ENCODE measurements at places on chromosomes 2 and 18.

- no peak for DNase-seq
Measured at GRCh38 chr2:197879812-197880408, 75.5 kb downstream of the PLCL1 start.

- no peak for DNase-seq
Measured at GRCh38 chr2:121505005-121505404, 25.7 kb upstream of the RNU4ATAC start.

GRCh38 chr2:145887915-145888314 is 1368.0 kb upstream of the ZEB2 start:
- DNase-seq = no peak

GRCh38 chr2:106864051-106864450 is 21.9 kb downstream of the ST6GAL2 start:
- no peak for DNase-seq

DNA sequence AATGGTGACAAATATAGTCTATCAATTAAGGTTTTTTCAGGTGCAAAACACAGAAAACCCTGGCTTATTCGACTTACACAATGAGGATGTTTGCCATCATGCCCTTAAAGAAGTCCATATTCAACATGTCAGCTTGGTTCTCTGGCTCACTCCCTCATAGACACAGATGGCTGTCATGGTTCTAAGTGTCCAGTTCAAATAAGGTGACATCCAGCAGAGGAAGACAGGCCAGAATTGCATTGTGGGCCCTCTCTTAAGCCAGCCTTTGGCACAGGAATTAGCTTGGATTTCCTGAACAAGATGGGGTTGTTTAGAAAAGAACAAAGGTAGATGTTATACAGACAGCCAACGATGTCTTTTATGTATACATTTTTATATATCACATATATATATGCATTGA is 18.7 kb upstream of the SLC1A4 start:
- no peak for DNase-seq

DNA sequence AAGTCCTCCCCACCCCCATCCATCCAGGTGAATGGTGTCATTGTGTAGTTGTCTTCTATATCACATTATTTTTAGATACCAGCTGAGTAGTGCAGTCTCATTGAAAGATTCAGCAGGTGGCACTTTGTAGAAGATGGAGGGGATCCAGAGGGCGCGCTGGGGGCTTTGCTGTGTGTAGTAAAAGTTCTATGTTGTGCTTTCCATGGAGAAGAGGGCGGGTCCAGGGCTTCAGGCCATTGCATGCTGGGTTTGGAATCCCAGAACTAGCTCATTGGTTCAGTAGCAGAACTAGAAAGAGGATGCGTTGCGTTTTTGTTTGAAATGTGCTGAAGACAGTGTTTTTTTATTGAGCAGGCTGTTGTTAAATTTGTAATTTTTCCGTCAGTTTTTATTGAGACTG is 120.0 kb downstream of the MAP4K4 start:
- no peak for DNase-seq

- no peak for DNase-seq
Measured at GRCh38 chr2:219598308-219599078, 836 bp downstream of the STK11IP start.

- DNase-seq = no peak
Measured at GRCh38 chr2:11156396-11157075, 1.3 kb downstream of the SLC66A3 start.

DNA sequence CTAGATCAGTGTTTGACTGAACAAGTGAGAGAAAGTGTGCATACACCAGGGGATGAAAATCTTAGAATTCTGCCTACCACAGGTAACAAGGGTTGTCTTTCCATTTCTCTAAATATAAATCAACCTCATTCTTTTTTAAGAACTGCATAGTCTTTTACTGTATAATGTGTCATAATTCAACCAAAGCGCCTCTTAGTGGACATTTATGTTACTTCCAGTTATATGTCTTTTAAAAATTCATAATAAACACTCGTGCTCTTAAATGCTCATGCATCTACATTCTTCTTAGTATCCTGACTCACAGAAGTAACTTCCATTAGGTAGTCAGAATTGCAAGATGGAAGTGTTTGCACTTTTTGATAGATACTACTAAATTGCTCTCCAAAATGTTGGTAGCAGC is 76.2 kb downstream of the CHRNA1 start:
- no peak for DNase-seq

GRCh38 chr2:178707476-178707875 is 99.7 kb downstream of the TTN start:
- DNase-seq = no peak

GRCh38 chr2:100038011-100038410 is 104.4 kb downstream of the AFF3 start:
- DNase-seq = no peak

DNA sequence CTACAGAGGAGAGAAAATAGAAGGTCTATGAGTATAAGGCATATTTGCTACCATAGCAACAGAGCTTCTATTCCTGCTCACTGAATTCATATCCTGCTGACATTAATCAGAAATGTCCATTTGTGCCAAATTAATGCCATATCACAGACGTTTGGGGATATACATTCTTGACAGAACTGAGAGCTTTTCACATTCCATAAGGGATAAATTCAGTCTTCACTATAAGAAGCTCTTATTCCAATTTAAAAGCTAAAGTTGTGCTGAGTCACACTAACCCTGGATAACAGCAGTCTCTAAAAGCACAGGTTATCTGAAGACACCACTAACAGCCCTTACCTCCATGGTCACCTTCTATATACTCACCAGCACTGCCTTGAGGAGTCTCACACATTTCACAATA is 178.1 kb downstream of the RAB3GAP1 start:
- no peak for DNase-seq

GRCh38 chr18:45686891-45687611 is 36.9 kb upstream of the SLC14A1 start:
- peak; percentile 19 for DNase-seq

DNA sequence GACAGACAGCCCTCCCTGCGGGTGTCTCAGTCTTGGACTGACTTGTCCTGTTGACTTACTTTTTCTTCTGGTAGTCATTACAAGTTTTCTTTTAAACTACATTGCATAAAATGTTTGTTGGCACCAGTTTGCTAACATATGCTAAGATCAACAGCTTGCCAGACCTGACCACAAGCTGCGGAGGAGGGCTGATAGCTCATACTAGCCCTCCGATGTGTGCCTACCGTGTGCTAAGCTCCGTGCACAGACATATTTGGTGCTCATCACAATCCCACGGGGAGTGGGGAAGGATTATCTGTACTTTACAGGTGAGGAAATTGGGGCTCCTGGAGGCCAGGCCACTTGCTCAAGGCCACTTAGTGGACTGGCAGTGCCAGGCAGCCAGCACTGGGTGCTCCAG is 72.8 kb upstream of the YPEL5 start:
- no peak for DNase-seq

GRCh38 chr2:15965564-15966019 is 25.2 kb downstream of the MYCN start:
- DNase-seq = peak; percentile 56

DNA sequence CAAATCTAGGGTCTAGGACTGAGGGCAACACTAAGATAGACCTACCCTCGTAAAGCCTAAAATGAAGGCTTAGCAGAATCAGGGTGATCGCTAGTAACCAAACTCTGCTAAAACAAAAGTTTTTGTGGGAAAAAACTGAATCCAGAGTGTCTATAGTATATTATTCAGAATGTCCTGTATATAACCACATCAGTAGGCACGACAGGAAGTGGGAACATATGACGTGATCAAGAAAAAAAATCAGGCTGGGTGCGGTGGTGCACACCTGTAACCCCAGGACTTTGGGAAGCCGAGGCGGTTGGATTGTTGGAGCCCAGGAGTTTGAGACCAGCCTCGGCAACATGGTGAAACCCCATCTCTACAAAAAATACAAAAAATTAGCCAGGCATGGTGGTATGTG is 106.1 kb downstream of the UGGT1 start:
- DNase-seq = no peak

- no peak for DNase-seq
Measured at GRCh38 chr2:182456784-182457183, 29.9 kb upstream of the PDE1A start.

- no peak for DNase-seq
Measured at GRCh38 chr2:86648681-86649080, 25.0 kb upstream of the RNF103 start.

GRCh38 chr18:31248783-31249521 is 69.0 kb upstream of the DSG1 start:
- no peak for DNase-seq

DNA sequence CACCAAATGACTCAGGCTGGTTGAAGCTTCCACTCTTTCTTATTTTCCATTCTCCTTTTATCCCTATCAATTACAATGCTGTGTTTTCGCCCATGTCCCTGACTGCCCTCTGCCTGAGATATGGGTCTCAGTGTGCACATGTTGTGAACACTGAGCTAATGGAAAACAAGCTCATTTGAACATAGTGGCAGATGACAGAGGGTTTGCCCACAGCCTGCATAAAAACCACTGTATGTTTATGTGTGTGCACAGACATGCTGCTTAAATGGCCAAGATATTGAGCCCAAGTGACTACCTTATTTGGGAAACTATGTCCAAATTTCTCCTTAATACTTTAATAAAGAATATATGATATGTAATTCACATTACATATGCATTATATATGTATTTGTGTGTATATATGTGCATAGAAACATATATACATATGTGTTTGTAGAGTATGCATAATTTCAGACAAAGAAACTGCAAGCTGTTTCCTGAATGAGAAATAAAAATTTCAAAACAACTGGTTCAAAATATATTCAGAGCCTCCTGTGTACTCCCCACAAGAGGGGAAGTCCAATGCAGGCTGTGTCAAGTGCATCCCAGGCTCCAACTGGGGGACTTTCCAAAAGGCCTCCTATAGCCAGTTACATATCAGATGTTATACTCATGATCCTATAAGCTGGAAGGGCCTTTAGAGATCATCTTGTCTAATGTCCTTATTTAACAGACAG is 92.7 kb upstream of the CD302 start:
- no peak for DNase-seq

DNA sequence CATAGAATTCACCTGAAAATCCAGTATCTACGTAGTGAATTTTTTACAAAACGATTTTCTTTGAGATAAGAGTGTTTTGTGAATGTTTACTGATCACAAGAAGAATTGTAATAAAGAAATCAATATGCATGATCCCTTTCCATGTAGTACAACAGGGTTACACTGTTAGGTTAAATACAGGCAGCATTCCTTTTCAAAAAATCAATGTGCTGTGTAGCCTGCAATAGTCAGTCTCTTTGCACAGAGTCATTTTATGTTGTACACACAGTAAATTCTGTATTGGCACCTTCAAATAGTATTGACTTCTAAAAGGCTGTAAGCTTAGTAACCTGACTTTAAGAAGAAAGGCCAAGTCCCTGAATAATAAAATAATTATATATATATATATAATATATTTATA is 63.3 kb downstream of the ZNF407 start:
- no peak for DNase-seq

DNA sequence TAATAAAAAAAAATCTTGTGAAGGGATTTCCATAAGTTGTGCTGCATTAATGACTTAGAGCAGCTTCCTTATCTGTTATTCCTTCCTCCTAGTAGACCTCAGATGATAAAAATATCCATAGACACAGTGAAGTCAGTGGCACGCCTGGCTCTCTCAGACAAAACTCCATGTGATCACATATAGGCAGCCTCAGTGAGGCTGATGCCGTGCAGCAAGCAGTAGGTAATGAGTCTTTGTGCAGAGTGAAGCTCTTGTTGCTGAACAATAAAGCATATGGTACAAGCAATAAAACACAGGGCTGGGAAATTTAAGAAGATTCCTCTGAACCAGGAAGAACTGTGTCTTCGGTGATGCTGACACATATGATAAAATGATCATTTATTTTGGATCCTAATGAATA is 102.7 kb downstream of the CSRNP3 start:
- DNase-seq = no peak

GRCh38 chr18:23307567-23308295 is 145.4 kb upstream of the RIOK3 start:
- DNase-seq = no peak

GRCh38 chr18:78789850-78790249 is 189.8 kb upstream of the SALL3 start:
- DNase-seq = no peak

GRCh38 chr2:216553093-216553478 is 54.4 kb downstream of the RPL37A start:
- DNase-seq = no peak

DNA sequence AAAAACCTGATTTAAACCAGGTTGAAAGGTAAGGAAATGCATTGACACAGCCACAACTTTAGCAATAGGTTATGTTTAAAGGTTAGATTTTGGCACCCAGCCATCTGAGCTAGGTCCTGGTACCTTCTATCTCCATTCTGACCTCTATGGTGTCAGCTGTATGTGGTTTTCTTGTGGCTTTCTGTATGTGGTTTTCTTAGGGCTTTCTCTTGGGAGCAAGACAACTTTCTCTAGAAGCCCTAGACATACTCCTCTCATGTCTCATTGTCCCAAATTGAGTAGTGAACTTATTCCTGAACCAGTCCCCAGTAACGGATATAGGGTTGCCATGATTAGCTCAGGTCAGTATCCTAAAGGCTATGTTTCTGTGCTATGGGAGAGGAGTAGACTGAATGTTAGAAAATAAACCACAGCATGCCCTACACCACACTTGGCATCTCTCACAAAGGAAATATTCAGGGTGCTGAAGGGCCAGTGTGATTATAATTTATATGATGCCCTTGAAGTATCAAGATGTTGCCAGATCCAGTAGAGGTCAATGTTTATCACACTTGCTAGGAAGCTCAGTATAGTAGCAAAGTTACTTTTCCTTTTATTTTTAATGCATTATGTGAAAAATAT is 176.1 kb downstream of the CAPN13 start:
- DNase-seq = no peak

- no peak for DNase-seq
Measured at GRCh38 chr2:45888641-45889040, 237.2 kb downstream of the PRKCE start.

GRCh38 chr2:75557474-75558133 is 3.1 kb downstream of the EVA1A start:
- no peak for DNase-seq

DNA sequence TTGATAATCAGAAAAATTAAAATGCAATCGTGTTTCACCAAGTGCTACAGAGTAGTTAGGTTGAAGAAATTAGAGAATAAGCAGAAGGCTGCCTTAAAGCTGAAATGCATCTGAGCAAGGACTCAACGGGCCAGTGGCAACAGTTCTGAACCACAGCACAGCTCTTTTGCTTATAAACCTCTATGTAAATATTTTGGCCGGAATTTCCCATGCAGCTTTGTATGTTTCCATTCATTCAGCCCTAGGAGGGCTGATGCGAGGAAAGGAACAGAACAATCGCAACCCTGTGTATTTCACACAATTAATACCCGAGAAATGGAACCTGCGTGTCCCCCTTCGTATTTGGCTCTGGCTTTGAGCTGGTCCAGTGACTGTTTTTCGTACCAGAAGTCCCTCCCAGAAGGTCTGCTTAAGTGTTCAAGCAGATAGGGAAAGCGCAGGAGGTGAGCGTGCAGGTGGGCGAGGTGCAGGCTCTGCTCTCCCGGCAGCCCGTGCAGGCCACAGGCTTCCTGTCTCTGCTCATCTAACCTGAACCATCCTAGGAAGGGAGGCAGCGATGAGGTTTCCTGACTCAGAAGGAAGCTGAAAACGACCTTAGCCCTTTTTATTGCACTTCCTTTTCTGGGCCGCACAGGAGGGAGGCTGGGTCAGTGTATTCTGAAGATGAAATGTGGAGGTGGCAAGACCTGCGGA is 67.3 kb downstream of the ASB1 start:
- no peak for DNase-seq

- DNase-seq = peak; percentile 85
Measured at GRCh38 chr2:218301176-218301819, 9.0 kb upstream of the TMBIM1 start.
